ENCODE measurements at places on chromosomes 1 and 21.

DNA sequence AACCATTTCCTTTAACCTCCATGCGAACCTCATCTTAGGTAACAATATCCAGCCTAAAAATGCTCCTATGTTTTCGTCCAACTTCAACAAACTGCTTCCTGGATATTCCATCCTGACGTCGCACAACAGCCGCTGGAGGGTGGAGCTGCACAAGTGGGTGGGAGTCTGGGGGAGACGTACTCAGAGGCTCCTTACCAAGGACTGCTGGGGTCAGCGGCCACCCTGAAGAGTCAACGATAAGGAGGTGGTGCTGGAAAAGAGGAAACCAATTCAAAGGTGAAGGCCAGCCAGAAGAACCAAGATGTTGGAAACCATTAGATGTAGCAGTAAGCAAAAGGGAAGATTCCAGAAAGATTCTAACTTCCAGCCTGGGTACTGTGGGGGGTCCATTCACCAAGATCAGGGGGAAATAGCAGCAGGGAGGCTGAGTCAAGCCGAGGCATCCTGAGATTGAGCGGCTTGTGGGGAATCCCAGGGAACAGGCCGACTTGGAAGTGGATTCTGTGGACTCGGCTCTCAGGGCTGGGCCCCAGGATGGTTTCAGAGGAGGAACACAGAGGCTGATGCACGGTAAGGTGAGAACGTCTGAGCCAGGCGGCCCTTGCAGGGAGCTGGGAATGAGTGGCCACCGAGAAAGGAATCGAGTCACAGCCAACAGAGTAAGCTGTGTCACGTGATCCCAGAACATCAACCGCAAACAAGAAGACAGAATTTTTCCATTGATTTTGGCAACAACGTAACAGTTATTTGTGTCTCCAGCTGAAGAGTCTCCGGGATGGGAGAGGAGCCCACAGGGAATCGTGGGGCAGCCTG is 375.7 kb downstream of the NPHP4 start:
- DNase-seq: no peak

DNA sequence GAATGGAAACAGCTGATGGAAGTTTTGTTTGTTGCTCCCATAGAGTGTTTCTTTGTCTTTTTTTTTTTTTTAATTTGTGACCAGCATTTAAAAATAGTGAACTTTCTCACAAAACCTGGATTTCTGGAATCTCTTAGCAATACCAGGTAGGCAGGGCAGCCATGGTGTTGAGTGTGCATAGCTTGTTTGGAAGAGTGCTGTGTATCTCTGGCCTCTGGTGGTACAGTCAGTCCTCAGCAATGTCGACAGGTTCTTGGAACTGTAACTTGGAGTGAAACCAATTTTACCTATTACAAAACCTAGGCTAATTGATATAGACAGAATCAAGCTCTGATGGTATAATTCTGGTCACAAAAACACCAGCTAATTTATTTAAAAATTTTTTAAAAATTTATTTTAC is 6.7 kb downstream of the AADACL3 start:
- DNase-seq: no peak

GRCh38 chr1:29156543-29157268 is 25.0 kb downstream of the SRSF4 start:
- DNase-seq: no peak

DNA sequence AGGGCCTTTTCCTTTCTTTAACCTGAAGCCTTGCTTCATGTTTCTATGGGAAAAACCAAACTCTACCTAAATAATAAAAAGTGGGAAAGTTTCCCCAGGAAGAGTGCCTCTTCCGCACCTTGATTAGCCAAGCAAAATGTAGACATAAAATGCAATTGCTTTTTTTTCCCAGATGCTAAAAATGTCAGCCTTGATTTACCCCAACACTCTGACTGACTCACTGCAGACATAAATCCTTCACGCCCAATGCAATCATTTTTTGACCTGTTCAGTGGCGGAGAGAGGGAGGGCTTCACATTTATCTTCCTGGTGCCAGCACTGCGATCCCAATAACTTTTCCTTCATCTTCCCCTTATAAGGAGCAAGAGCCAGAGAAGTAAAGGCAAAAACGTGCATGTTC is 261.5 kb downstream of the SEC16B start:
- no peak for DNase-seq

DNA sequence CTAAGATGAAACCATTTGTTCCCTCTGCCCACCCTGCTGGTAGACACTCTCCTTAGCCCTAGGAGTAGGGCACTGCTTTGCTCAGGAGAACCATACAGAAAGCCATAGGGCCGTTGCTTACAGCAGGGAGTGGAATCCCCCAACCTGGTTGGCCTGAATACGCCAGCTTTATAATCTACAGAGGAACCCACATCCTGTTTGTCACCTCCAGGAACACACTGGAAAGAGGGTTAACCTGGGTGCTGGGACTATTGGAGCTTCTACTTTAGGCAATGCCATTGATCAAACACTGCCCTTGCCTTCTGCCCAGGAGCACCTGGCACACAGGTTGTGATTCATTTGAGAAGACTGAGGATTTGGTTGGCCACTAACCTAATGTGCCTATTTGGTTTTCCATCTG is 124.8 kb downstream of the TNR start:
- DNase-seq: no peak

DNA sequence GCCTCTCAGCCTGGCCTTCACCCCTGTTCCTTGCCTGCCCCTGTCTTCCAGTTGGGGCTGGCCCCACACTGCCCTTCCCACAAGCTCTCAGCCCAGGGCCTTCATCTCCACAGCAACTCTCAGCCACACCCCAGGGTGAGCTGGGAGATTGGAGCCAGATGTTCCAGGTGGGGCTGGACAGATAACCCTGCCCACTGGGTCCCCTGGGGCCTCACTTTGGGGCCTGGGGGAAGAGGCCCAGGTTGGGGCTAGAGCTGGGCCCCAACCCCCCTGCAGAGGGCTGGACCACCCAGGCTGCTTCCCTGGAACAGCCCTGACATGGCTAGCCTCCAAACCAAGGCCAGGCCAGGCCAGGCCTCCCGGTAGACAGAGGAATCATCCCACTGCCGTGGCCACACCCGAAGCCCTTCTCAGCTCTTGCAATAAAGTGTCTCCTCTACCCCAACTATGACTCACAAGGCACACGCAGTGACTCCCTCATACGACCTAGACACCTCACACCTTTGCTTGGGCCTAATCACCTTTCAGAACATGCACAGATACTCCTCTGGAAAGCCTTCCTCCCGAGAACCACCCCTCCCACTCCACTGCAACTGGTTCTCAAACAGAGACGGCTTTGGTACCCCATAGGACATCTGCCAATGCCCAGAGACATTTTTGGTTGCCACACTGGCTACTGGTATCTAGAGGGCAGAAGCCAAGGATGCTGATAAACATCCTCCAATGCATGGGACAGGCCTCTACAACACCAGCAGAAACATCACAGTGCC is 22.2 kb downstream of the SLC2A1 start:
- peak; percentile 65 for DNase-seq

- no peak for DNase-seq
Observed at GRCh38 chr1:154837672-154838171, 32.4 kb downstream of the KCNN3 start.

- DNase-seq: no peak
Observed at GRCh38 chr1:183276386-183277080, 90.5 kb downstream of the LAMC2 start.

DNA sequence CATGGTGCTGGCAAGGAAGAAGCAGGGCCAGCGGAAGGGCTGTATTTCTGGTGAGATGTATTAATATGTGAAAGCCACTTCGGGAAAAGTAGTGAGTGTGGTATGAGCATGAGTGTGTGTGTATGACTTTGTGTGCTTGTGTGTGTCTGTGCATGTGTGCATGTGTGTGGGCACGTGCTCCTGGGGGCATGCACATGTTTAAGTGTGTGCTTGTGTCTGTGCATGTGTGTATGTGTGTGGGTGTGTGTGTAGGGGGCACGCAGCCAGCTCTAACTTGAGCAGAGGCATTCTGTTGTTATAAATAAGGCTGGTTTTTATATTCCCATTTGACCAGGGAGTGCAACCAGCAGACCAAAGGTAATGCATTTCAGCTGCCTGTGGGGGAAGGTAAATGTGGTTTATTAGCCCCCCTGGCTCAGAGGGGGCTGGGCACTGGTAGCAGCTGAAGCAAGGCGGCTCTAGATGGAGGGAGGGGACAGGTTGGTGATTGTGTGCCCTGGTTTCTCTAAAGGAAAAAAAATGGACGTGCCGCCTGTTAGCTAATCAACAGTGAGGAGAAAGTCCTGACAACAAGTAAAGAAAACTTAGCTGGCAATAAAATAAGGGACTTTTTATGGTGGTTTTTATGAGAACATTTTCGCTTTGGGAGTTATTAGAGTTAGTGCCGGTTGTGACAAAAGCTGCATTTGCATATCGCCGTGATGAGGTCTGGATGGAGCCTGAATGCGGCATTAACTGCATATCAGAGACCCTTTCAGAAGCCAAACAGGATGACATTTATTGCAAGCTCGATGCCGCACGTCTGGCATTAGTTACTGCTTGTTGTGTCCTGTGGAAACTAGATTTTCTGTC is 180.1 kb downstream of the CAMTA1 start:
- no peak for DNase-seq

DNA sequence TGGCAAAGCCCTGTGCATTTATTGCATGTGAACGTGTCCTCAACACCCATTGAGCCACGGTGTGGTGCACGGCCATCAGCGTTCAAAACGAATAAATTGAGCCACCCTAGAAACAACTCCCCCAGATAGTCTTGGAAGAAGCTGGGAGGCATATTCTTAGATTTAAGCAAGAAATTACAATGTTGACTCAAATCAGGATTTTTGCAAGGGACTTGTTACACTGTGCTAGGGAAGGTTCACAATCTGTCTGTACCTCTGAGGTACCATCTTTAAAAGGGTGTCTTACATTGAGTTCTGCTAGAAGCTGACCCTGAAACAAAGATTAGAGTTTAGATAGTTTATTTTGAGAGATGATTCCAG is 16.2 kb downstream of the CD247 start:
- DNase-seq: no peak

DNA sequence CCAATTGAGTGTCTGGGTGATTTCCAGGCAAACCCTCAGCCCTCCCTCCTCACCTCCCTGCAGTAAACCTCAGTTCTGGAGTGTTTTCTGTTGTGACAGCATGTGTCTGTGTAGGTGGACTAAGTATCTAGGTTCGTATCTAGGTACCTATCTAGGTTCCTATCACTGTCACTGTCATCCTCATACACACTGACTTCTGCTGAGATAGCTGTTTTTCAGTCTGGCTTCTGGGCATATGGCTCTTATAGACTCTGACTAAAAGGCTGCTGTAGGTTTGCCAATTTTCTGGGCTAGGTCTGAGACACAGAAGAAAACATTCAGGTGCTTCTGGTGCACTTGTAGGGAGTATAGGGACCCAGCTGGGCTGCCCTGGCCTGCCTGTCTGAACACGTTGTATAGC is 8.1 kb upstream of the TRIM67 start:
- DNase-seq: no peak

DNA sequence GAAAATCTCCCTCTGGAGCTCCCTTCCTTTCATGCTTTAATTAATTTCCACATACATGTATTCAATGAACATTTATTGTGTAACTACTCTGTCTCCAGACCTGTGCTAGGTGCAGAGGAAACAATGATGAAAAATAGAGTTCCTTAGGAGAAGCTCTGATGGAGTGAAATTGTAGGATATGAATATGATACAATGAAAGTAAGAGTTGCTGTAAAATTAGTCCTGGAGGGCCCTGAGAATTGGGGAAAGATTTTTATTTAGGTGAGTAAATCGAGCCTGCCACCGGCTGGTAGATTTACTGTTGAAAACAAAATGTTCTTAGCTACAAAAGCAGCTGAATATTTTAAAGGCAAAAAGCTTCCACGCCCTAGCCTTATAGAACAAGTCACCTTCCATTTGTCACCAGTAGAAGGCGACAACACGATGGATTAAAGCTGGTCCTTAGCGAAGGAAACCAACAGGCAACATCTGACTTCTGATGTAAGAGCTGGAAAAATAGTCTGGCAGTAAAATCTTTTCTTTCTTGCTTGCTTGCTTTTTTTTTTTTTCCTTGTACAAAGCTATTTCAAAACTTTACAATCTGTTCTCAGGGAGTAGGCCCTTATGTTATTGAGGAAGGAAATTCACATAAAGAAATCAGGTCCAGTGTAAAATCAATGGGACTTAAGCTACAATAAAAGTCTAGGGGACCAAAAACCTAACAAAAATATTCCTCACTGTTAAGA is 82.0 kb upstream of the ROR1 start:
- DNase-seq: peak; percentile 92

- DNase-seq: peak; percentile 57
Observed at GRCh38 chr1:31583995-31584868, 7.9 kb downstream of the TINAGL1 start.

GRCh38 chr1:203287898-203288297 is 17.4 kb upstream of the BTG2 start:
- no peak for DNase-seq

GRCh38 chr1:184379111-184379752 is 7.6 kb upstream of the C1orf21 start:
- DNase-seq: no peak

DNA sequence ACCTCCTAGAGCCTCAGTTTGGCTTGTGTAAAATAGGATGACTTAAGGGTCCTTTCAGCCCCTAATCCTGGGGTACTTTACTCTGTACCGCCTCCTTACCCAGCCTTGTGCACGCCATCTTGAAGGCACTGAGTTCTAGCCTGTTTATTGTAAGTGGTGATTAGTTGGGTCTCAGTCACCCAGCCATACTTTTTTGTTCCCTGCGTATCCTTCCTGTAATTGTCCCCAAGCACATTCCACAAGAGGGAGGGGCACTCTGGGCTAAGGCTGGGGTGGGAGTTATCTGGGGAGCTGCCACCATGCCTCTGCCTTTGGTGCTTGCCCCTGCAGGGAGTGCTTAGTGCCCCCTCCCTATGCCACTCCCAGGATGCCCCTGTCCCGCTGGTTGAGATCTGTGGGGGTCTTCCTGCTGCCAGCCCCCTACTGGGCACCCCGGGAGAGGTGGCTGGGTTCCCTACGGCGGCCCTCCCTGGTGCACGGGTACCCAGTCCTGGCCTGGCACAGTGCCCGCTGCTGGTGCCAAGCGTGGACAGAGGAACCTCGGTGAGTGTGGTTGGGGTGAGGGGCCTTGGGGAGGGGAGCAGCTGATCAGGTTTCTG is 856 bp downstream of the FDPS start:
- peak; percentile 3 for DNase-seq

DNA sequence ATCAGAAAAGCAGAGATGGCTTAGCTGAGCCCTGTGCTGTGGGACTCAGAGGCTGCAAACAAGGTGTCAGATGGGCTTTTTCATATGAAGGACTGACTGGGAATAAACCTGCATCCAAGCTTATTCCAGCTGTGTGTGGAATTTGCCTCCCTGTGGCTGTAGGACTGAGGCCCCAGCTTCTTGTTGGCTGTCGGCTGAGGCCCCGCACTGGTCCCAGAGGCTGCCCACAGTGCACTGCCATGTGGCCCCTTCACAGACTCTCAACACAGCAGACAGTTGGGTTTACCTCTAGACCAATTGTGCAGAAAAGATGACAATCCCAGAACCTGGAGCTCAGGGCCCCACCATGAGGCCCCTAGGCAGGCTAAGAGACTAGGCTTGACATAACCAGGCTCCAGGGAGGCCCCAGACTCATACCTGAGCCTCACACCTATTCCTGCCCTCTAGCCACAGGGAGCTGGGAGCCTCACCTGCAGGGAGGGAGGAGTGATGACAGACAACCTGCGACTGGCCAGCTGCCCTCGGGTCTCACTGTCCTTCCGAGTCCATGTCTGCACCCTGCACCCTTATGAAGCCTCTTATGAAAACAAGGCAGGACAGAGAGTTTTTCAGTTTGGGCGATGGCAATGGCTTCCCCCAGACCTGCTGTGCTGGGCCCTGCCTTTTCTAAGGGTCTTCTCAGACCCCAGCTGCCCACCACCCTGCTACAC is 615.5 kb downstream of the NPHP4 start:
- DNase-seq: no peak

GRCh38 chr1:114113411-114114184 is 40.1 kb downstream of the SYT6 start:
- no peak for DNase-seq

- no peak for DNase-seq
Observed at GRCh38 chr1:3321559-3322449, 132.7 kb upstream of the ARHGEF16 start.
